ENCODE measurements at places on chromosomes 1 and 21.

DNA sequence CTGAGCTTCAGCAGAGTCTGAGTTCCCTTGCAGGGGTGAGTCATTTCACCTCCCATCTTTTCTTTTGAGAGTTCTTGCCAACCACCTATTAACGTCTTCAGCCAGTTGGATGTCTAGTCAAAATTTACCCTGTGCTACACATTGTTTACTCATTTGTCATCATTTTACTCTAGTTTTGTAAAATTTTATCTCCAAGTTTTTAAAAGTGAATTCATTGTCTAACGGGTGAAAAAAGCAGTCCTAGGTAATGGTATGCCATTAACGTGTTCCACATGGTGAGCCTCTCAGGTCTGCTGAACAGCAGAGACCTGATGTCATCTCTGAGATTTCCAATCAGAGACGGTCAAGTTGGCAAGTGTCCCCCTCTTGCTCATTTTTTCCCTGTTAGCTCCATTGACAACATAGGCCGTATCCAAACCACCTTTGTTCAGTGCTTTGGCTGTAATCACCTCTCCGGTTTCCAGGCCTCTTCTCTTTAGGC is 85.4 kb downstream of the TBX15 start:
- peak; percentile 58 for DNase-seq

- no peak for DNase-seq
These were observed 20.5 kb upstream of the SMYD3 start for GRCh38 chr1:246527402-246528088.

DNA sequence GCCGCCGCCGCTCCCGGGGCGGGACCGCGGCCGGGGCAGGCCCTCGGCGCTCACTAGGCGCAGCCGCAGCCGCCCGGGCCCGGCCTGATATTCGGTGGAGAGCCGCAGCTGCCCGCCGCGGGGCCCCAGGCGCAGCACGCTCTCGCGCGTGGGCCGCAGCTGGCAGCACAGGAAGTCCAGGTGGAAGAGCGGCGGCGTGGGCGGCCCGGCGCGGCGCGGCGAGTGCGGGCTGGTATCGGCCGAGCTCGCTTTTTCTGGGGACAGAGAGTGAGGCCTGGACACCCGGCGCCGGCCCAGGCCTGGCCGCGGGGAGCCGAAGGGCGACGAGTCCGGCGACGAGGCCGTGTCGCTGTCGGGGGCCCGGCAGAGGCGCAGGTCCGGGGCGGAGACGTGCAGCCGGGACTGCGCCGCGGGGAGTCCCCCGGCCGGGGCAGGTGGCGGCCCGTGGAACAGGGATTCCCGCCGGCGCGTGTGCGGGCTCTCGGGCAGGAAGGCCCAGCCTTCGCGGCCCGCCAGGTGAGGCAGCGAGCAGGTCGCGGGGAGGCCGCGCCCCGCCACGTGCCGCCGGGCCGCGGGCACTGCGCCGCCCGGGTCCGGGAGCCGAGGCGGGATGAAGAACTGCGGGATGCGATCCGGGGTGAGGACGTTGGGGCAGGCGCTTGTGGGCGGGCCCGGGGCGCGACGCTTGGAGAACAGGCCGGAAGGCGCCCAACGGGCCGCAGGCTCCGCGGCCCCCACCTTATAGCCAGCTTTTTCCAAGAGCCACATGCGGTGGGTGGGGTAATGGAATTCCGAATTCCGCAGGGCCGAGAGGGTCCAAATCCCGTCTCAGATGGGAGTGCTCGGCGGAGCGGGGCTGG is 1.2 kb downstream of the C2CD4D start:
- no peak for DNase-seq

DNA sequence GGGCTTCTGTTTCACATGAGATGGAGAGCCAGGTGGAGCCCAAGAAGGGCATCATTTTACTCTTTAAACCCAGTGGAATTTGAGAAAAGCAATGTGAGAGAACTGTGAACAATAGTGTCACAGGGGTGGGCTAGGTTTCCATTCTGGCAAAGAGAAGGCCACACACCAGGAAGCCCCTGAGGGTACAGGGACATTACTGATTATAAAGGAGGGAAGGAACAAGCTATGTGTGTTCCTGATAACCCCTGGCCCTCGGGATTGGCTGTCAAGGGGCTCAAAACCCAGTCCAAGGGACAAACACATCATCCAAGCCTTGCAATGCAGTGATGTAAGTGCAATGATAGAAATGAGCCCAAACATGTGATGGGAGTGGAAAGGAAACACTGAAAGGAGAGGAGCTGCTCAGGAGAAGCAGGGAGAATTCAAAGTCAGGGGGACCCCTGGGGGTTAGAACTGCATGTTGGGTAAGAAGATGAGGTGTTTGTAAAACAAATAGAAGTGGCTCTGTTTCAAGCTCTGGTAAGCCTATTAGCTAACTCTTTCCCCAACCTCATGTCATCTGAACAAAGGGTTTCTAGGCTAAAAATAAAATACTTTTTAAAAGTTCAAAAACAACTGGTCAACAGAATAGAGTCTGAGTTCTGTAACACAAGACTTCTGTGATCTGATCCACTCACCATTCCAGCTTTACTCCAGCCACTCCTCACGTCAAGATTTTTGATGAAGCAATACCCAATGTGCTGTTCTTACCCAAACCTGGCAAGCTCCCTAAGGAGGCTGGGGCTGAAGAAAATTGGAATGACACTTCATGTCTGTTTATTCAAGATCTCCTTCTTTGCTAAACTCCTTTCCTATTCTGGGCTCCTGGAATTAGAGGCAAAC is 51.1 kb upstream of the IL12RB2 start:
- no peak for DNase-seq

DNA sequence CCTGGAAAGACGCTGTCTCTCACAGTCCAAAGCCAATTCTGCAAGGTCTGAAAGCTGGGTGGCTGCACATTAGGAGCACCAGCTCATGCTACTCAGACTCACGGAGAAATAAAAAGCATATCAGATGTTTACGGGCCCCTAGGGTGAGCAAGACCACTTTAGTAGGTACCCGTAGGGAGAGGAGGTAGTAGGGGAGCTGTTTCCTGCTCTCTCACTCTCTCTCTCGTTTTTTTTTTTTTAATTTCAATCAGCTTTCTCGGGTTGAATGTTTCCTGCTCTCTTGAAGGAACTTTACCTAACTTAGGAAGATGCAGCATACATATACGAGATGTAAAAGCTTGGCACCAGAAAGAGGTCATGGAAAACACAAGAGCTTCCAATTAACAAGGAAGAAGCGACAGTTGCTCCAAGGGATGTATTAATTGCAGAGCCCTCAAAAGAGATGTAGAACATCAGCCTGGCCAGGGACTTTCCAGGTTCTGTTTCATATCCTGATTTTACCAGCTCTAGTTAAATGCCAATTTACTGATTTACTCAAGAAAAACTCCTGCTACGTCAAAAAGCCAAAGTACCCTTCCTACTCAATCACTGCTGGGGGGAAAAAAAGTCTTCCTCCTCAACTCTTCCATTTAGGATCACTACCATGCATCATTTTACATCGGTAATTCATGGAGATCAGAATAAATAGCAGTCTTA is 3.1 kb downstream of the LORICRIN start:
- no peak for DNase-seq
